ENCODE measurements at places on chromosomes 11 and 22.
A peak's percentile ranks its signal among the peaks of the same experiment; 100 is the strongest.

DNA sequence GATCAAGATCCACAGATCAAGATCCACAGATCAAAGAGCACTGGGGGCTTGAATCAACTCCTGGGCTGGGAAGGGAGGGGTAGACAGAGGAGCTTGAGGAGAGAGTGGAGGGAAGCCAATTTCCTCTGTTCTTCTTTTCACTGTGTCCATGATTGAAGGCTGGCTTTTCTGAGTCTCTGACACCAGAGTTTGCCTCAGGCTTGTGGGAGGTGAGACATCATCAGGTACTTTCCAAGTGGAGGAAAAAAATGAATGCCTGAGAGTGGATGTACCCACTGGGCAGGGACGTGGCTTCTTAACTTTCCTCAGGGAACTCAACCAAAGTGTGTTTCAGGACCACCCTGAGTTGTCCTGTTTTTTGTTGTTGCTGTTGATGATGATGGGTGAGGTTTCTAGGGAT is 11.0 kb upstream of the HEPHL1 start:
- no peak for DNase-seq

DNA sequence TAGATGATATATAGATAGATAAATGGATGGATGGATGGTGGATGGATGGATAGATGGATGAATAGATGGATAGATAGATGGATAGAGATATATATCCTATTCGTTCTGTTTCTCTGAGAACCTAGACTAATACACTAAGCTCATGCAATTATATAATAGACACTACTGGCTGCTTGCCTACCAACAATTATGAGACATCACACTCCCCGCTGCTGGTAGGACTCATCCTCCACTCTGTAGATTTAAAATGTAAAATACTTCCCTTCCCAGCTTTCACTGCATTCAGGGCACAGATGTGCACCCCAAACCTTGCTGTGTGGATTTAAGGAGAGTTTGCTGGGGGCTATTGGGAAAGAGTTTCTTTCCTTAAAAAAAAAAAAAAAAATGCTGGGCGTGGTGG is 28.3 kb upstream of the RCN1 start:
- no peak for DNase-seq

DNA sequence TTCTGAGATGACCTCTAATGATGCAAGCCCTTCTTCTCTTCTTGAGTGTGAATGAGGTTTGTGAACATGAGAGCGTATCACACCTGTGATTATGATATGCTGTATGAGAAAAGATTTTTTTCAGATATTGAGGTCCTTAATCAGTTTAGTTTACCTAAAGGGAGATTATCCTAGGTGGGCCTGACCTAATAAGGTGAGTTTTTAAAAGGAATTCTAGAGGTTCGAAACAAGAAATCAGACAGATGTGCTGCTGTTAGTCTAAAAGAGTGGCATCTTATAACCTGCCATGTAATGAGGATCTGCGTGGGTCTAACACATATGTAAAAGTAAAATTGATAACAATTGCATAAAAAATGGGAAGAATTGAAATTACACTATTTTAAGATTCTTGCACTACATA is 33.8 kb downstream of the MSANTD4 start:
- no peak for DNase-seq

DNA sequence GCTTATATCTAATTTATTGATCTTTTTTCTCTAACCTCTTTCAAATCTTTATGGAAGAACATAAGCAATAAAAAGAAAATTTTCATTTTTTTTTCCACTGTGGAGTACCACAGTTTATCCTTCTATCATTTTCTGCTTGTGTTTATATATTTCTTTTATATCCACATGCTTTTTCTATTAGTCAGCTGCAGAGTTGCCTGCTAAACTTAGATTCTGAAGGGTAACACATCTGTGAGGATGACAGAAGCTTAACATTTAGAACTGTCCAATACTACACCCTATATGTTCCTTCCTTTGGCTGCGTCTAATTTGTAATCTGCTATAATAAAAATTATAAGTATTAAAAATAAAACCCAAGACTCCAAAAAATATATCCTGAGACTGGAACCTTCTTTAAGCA is 20.8 kb downstream of the CCDC90B start:
- no peak for DNase-seq

DNA sequence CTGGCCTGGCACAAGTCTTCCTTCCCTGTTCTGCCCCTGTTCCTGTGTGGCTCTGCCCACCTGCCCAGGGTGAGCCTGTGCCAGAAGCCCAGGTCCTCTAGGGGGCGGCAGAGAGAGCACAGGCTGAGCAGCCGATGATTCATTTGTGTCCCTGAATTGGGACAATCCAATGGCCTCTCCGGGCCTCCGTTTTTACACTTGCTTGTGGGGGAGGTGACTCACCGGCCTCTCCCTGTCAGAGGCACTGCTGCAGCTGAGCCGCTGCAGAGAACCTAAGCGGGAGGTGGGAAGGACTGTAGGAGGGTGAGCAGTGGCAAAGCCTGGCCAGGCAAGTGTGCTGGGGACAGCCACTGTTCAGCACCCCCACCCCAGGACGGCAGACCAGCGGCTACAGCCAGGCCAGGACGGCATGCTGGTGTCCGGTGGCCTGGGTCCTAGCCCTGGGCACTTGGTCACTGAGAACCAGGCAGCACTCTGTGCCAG is 65.2 kb upstream of the LMO1 start:
- peak; percentile 86 for DNase-seq

GRCh38 chr11:48161951-48162884 is 54.4 kb upstream of the OR4B1 start:
- DNase-seq = no peak

All from stimulated activated CD4-positive, alpha-beta T cell treated with anti-CD3 and anti-CD28 coated beads, Interleukin-1b, Interleukin-23, amount 100 ng/mL, for 48 hours (primary cell).